CD4-positive, alpha-beta T cell (primary cell): ENCODE measurements at places on chromosomes 2 and 18.

DNA sequence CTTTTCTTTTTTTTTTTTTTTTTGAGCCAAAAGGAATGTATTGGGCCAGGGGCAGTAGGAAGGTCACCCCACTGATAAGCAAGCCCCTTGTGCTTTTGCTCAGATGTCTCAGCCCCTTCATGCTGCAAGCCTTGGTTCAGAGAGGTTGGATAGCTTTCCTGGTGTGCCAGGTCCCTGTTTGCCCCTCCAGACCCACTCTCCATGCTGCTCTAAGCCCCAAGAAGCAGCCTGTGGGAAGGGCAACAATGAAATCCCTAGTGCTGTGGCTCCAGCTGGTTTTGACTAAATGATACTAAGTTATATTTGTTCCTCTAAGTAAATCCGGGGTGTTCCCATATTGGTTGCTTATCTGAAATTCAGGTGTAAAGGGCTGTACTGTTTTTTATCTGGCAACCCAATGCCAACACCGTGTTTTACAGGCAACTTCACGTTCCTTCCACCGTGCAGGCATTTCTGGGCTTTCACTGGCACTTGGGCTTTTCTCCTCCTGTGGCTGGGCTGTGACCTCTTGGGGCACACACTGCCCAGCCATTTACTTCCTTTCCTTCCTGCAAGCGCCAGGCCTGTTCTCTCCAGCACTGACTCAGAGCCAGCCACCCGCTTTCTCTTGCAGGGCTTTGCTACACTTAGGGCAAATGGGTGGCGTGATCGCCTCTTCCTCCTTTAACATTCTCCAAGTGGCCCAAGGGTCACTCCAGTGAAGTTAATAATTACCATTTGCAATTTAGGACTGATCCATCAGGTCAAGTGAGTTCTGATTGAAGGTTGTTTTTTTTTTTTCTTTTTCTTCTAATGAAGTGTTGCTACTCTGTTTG lies 21.6 kb downstream of the MERTK start:
- DNase-seq: no peak

DNA sequence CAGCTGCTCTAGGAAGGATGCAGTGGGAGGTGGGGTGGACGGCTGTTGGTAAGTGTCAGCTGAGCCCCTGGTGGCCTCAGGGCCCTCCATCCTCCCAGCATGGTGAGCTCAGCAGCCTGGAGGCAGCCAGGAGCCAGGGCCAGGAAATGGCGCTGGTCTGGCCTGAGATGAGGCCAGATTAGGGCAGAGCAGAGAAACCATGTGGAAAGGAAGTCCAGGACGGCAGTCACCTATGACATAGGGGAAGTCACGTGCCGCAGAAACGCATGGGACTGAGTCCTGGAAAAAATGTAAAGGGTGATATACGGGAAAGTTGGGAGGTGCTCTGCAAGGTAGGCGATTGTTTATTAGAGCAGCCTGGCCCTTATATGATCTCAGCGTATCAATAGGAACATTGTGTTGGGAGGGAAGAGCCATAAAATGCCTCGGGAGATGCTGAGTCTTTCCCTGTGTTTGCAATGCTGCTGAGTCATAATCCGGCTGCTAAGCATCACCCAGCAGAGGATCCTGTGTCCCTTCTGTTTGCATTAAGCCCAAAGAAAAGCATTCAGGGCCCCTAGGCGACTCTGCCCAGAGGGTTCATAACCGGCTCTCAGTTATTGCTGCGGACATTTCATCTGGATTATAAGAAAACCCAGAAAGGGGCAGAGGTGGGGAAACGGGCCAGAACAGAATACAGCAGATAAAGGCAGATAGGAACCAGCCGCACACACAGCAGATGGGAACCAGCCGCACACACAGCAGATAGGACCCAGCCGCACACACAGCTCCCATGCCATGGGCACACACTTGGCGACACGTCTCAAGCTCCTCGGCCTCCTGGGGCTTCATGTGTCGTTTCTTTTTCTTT lies 30.3 kb upstream of the B3GNT7 start:
- DNase-seq: no peak

DNA sequence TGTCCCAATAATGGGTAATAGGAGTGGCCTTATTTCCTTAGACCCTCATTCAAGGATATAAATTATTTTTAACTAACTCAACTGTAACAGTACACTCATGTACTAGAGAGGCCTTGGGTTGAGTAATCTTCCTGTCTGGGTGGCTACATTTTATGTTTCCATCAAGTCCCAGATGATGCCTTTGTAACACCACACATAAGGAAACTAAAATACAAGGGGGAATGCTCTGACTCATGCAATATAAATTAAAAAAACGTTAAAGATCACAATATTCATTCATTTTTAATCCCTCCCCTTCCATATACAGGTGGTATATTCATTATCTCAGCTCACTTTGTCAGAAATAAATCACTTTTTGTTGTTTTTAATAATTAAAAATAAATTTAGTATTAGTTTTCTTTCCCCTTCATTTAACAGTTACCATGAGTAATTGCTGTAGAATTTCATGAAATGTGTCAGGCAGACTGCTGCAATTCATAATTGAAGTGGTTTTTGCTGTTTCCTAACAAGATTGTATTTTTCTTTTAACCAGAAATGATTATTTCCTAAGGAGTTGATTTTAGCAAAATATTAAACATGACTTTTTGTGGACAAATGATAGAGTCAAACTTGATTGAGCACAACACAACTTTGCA lies 1403.6 kb downstream of the SUCLG1 start:
- no peak for DNase-seq

- no peak for DNase-seq
Observed at GRCh38 chr2:188969651-188970050, 4.5 kb upstream of the COL3A1 start.

DNA sequence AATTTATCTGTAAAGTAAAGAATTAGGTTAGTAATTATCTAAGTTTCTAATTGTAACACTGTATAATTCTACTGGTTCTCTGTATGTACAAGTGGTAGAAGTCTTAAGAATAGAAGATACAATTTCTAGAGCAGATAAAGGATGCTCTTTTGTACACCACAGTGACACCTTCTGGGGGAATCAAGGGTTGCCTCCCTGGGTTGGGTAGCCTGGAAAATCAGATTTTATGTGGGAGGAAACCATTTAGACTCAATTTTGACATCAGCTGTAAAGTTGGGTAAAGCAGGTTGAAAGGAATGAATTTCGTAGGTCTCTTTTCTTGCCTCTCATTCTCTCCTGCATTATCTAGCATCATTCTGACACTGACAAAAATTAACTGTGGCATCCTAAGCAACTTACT lies 354.8 kb downstream of the DCC start:
- no peak for DNase-seq

- DNase-seq: no peak
Observed at GRCh38 chr2:66748939-66749338, 314.0 kb downstream of the MEIS1 start.

- no peak for DNase-seq
Observed at GRCh38 chr18:6219116-6219717, 195.5 kb downstream of the L3MBTL4 start.

DNA sequence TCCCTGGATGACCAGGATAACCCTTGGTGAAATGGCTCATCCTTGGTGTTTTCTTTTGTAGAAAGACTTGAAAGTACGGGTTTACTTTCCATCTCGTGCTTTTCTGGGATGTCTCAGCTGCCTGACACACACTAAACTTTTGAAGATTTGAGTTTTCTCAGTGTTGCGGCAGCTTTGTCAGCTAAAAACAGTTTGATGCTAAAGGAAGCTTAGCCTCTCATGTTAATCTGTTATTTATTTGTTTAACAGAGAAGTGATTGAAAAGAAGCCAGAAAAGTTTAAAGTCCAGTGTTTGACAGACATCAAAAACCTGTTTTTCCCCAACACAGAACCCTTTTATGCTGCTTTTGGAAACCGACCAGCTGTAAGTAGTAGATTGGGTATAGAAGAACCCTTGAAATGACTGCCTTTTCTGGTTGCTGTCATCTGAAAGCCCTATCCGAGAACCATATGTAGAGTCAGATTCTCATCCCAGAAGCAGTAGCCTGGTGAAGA lies 72.8 kb downstream of the LPIN1 start:
- DNase-seq: no peak

DNA sequence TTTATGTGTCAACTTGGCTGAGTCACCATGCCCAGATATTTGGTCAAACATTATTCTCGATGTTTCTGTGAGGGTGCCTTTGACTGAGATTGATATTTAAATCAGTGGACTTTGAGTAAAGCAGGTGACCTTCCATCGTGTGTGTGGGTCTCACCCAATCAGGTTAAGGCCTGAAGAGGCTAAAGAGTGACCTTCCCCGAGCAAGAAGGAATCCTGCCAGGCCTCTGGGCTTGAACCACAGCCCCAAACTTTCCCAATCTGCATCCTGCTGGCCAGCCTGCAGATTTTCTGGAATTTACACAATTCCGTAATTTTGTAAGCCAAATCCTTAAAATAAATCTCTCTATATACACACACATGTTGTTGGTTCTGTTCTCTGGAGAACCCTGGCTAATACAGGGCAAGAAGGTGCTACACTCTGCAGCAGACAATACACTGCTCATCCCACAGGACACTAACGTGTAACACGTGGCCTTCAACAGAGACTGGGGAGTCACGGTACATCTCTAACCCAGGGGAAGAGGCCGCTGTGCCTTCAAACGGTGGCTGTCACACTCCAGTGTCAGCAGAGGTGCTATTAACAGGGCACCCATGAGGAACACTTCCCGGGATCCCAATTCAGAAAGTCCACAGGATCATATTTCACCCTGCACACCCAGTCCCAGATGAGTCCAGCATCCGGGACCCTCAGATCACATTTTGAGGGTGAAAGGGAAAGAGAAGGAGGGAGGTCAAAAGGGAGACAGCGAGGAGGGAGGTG lies 113.1 kb upstream of the ID2 start:
- DNase-seq: no peak

GRCh38 chr2:42092084-42092996 lies 44.5 kb downstream of the PKDCC start:
- DNase-seq: no peak

DNA sequence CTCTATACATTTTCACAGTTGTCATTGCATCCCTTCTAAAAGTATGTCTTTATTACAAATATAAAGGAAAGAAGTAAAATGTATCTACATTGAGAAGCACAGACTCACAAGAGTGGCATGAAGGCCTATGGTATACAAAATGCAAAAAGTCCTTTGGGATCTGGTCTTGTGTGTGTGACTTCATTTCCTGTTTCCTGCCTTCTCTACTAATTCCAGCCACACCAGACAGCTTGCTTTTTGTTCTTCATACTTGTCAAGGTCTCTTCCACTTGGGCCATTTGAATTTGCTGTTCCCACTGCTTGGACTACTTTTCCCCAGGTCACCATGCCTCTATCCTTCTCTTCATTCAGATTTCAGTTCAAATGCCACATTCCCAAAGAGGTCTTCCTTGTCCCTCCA lies 6.7 kb upstream of the PNO1 start:
- no peak for DNase-seq

- DNase-seq: no peak
Observed at GRCh38 chr2:79446313-79446712, 66.5 kb upstream of the CTNNA2 start.

GRCh38 chr2:222451224-222451674 lies 26.9 kb downstream of the SGPP2 start:
- no peak for DNase-seq

DNA sequence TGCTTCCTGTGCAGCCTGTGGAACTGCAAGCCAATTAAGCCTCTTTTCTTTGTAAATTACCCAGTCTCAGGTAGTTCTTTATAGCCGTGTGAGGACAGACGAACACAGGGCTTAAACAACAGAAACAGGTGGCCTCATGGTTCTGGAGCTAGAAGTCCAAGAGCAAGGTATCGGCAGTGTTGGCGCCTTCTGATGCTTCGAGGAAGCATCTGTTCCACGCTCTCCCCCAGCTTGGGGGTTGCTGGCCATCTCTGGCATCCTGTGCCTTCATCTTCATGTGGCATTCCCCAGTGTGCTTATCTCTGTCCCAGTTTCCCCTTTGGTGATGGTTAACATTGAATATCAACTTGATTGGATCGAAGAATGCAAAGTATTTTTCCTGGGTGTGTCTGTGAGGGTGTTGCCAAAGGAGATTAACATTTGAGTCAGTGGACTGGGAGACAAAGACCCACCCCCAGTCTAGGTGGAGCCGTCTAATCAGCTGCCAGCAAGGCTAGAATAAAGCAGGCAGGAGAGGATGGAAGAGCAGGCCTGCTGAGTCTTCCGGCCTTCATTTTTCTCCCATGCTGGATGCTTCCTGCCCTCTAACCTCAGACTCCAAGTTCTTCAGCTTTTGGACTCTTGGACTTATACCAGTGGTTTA lies 287.6 kb downstream of the PHLPP1 start:
- no peak for DNase-seq

DNA sequence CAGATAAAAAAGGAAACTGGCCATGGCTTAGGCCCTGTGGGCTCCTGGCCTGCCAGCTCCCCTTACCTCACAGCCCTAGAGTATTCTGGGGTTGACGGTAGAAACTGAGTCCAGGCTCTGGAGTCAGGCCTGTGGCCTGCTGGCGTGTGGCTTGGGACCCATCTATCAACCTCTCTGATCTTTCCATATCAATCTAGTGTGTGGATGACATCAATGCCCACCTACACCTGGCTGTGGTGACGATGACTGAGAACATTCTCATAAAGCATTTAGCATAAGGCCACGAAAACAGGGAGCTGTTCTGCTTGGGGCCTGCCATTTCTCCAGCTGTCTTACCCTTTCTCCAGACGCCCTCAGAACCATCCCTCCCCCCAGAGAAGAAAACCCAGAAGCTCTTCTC lies 17.9 kb downstream of the PCARE start:
- DNase-seq: no peak

DNA sequence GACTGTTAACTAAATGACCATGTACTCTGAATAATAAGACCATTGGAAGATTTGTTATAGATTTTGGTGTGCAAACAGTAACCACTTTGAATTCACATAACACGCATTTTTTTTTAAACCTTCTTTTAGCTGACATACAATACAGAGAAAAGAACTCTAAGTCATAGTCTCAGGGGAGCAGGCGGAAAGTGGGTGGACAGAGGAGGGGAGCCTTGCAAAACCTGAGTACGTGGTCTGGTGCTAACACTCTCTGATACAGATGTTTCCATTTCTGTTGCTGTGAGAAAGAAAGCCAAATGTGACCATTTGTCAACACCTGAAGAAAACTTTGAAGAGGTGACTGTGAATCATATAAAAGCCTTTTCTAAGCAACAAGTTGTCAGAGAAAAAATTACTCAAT lies 151.8 kb upstream of the GCFC2 start:
- no peak for DNase-seq

- no peak for DNase-seq
Observed at GRCh38 chr2:191311-192190, 72.3 kb downstream of the SH3YL1 start.

- no peak for DNase-seq
Observed at GRCh38 chr2:32235315-32235714, 29.4 kb downstream of the NLRC4 start.

GRCh38 chr18:64271246-64271645 lies 122.4 kb upstream of the LINC00305 start:
- no peak for DNase-seq

DNA sequence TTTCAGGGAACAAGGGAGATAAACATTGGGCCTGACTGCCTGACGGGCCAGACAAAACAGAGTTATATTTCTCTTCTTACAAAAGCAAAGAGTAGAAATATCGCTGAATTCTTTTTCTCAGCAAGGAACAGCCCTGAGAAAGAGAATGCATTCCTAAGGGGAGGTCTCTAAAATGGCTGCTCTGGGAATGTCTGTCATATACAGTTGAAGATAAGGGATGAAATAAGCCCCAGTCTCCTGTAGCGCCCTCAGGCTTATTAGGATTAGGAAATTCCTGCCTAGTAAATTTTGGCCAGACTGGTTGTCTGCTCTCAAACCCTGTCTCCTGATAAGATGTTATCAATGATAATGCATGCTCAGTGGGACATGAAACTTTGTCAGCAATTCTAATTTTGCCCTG lies 134.9 kb upstream of the CNTNAP5 start:
- no peak for DNase-seq

- no peak for DNase-seq
Observed at GRCh38 chr2:3470166-3470651, 49.1 kb downstream of the ADI1 start.

GRCh38 chr18:13137670-13138419 lies 80.7 kb upstream of the LDLRAD4 start:
- DNase-seq: peak; percentile 46
